ENCODE measurements at places on chromosomes 12 and 14. TPM values are rescaled to one million over a fixed set of nuclear protein-coding genes. Genes with fewer than 3 reads are reported as not detected.

DNA sequence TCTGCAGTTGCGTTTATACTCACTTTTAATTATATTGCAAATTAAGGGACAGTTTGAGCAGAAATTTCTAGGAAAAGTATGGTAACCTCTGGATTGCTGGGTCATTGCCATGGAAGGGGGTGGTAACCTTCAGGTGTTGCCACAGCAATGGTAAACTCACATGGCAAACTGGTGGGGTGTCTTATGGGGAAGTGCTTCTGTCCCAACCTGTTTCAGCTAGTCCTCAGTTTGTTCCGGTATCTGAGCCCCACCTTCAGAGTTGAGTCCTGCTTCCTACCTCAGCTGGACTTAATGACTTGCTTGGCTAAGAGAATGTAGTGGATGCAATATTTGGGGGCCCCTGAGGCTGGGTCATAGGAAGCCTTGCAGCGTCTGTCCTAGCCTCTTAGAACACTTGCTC, 7.3 kb upstream of the CLMN start:
- no peak for DNase-seq

The OVCH1 gene
- not detected for total RNA-seq

DNA sequence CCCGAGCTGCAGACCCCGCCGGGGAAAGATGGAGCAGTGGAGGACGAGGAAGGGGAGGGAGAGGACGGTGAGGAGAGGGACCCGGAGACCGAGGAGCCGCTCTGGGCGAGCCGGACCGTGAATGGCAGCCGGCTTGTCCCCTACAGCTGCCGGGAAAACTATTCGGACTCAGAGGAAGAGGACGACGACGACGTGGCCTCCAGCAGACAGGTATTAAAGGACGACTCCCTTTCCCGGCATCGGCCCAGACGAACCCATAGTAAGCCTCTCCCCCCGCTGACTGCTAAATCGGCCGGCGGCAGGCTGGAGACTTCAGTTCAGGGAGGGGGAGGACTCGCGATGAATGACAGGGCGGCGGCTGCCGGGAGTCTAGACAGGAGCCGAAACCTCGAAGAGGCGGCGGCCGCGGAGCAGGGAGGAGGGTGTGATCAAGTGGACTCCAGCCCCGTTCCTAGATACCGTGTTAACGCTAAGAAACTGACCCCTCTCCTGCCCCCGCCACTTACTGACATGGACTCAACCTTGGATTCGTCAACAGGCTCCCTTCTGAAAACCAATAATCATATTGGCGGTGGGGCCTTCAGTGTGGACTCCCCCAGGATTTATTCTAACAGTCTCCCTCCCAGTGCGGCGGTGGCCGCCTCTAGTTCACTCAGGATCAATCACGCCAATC, 962 bp downstream of the LEMD3 start:
- peak; percentile 63 for DNase-seq

DNA sequence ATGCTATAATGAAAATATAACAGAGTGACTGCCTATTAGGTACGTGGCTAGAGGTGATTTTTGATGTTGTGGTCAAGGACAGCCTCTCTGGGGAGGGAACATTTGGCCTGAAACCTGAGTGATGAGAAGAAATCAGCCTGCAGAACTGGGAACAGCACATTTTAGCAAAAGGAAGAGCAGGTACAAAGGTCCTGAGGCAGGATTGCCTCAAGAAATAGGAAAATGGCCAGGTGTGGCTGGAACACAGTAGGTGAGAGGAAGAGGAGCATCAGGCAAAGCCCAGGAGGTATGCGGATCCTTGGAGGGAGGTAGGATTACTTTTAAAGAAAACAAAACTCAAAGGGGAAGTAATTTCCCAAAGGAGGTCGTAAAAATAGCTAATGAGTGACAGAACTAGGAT, 582.9 kb downstream of the MED13L start:
- DNase-seq: no peak

The TESPA1 gene
- total RNA-seq: 269 TPM
